ENCODE measurements at places on chromosomes 4 and X.

GRCh38 chr4:21921526-21922180 lies 26.9 kb downstream of the KCNIP4 start:
- DNase-seq, result no peak

DNA sequence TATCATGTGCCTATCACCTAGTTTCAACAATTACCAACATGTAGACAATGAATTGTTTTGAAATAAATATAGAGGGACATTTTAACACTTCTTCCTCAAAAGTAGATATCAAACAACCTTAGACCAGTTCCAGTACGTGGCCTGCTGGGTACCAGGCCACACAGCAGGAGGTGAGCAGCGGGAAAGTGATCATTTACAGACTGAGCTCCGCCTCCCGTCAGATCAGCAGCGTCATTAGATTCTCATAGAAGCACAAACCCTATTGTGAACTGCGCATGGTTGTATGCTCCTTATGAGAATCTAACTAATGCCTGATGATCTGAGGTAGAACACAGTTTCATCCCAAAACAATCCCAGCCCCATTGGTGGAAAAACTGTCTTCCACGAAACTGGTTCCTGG lies 6.5 kb downstream of the BBS7 start:
- no peak for DNase-seq

GRCh38 chr4:151403656-151404055 lies 5.3 kb upstream of the FHIP1A start:
- DNase-seq, result no peak

GRCh38 chr4:122766950-122767349 lies 34.4 kb downstream of the BBS12 start:
- DNase-seq, result no peak

GRCh38 chrX:153731117-153731844 lies 6.6 kb downstream of the ABCD1 start:
- no peak for DNase-seq
